ENCODE measurements at places on chromosomes 11 and 22.

DNA sequence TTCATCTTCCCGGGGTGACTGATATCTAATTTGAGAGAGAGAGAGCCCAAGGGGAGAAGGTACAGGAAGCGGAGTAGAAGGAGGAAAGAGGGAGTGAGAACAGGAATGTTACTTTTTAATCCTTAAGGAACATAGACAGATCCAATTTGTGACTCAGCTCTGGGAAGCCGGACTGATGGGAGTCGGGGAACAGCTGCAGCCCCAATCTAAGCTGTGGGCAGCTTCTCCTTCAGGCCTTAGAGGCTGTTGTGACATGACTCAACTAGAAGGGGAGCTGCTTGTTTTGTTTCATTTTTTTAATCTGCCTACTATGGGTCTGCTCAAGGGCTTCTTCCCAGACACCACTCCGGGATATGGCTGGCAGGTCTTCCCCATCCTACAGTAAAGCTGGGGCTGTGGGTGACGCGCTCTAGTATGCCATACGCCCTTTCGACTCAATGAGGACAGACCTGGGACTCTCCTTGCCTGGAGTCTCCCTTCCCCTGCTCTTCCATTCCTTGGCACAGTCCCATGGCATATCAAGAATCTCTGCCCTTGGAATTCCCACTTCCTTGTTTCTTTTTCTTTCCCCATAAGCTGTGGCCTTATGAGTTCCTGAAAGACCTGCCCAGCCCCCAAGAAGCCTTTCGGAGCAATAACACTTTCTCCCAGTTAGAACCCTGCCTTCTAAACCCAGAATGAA is 103.3 kb upstream of the AKIP1 start:
- DNase-seq: peak; percentile 64

DNA sequence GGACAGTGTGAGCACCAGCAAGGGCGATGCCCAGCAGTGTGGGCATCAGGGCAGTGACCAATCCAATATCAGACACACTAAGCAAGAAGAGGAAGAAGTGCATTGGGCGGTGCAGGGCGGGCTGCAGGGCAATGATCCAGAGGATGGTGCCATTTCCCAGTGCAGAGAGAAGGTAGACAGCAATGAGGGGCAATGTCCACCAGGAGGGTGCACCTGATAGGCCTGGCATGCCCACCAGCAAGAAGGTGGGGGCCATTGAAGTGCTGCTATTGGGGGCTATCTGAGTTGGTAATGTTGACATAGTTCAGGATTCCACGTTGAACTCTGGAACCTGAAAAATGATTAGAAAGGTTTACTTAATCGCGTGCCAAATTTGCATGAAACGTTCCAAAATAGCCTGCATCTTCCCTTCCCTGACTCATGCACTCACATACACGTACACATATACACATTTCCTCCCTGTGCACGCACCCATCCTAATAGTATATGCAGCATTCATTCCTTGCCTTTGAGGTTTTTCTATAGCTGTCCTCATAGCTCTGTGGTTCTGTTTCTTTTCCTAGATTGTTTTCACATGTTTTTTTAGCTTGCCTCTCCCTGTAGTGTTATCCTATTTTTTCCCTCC is at the start of gene OR51S1:
OR51S1 (minus strand) TSS at position 301 of the 625 bp plus-strand sequence; CDS start at position 301, 0 bp downstream.
- no peak for DNase-seq

GRCh38 chr11:105975128-105975527 is 46.9 kb downstream of the MSANTD4 start:
- no peak for DNase-seq

GRCh38 chr11:63816166-63816565 is 2.9 kb downstream of the SPINDOC start:
- DNase-seq: no peak

DNA sequence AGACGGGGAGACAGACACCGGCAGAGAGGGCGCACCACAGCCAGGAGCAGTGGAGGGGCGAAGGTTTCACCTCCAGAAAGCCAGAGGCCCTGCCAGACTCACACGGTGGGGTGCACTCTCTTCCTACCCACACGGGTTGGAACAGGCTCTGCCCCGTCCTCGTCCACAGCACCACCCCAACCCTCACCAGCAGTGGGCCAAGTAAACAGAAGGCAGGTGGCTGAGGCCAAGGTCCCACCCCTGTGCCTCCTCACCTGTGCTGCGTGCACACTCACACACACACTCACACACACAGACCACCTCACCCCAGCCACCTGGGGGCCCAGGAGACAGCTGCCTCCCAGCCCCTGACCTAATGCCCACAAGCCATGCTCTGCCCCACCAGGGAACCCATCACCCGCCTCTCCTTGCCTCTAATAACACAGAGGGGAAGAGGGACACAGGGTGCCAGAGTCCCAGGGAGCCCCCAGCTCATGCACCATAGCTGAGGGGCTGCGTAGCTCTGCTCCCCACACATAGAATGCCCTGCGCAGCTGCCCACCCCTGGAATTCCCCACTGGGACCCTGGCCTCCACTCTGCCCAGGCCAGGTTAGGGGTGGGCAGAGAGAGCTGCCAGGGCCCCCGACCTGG is 3.1 kb downstream of the CYB5R3 start:
- DNase-seq: no peak

DNA sequence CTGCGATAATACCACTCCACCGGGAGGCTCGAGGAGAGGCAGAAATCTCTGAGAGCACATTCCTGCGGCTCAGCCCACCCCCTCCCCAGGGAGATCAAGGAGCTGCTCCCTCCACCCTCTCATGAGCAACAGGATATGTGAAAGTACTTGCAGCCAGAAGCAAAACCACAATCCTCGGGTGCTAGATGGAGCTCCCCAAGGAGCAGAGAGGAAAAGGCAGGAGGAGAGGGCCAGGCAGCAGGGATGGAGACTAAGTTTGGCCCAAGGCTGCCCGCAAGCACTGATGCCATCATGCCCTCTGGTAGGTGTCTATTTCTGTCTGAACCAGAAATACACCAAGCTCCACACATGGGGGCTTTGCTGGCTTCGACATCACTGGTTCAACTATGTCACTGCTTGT is 22.3 kb downstream of the VPS37C start:
- no peak for DNase-seq

- no peak for DNase-seq
Observed at GRCh38 chr11:17602105-17603001, 55.3 kb downstream of the OTOG start.

DNA sequence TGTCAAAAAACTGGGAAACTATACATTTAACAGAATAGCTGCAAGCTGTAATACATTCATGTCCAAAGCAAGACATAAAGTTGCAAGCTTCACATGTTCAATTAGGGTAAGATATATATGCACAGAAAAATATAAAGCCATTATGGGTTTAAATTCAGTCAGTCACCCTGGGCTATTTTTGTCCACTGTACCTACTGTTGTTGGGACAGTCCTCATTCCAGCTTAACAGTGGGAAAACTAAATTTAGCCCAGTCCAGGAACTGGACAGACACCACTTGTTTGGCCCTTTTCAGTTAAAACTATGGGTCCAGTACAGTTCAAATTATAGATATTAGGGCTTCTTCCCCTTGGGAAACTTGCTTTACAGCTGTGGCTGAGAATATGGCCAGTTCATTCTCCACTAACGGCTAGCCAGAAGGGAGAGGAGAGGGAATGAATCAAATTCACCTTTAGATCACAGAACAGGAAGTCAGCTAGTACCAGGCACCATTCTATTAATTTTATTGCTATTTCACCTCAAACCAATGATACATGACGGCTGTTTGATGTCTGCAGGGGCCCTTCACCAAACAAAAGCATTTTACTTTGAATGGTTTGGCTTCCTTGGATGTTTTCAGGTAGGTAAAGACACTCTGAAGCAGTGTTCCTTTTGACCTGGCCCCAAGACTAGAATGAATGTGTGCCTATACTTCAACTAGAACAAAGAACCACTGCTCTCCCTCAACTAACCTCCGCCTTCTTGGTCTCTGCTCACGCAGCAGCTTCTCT is 22.2 kb downstream of the ZNF280B start:
- no peak for DNase-seq

GRCh38 chr22:36860821-36861659 is at the start of gene NCF4:
TSS of gene NCF4 (plus strand) at chr22:36861006. CDS start at chr22:36861172, 166 bp downstream.
- DNase-seq: no peak

- no peak for DNase-seq
Observed at GRCh38 chr11:32478277-32478731, 43.0 kb upstream of the WT1 start.

DNA sequence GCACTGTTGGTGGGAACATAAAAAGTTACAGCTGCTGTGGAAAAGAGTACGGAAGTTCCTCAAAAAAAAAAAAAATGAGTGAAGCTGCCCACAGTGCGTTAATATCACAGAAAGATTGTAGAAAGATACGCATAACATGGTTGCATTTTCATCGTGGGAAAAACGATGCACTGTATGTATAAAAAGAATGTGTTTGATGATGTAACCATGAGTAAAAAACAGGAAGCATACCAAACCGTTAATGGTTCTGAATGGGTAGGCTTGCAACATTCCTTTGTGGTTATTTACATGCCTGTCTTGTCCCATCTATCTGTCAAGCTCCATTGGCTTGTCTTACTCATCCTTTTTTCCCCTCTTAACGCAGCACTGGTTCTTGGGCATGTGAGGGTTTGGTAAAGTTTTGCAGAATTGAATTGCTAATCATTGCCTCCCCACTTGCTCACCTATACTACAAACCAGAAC is 33.8 kb upstream of the DKK3 start:
- DNase-seq: peak; percentile 40

DNA sequence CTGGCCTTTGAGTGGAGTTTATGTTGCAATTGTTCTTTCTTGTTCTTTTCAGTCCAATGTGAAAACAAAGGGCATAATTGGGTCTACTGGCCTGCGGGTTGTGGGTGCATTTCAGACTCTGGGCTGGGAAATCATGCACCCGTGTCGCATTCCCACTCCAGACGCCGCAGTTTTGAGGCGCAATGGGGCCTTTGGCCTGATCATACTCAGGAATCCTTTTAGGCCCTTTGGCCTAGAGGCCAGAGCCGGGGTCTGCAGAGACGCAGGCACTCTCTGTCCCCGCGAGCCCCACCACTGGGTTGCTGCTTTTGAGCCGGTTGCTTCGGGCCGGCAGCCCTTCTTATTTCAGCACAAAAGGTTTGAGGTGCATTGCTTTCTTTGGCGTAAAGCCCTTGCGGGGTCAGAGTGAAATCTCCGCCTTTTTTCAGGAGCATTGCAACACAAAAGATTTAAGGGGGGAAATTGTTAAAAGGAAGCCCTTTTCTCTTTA is 48.4 kb upstream of the DBX1 start:
- DNase-seq: no peak

DNA sequence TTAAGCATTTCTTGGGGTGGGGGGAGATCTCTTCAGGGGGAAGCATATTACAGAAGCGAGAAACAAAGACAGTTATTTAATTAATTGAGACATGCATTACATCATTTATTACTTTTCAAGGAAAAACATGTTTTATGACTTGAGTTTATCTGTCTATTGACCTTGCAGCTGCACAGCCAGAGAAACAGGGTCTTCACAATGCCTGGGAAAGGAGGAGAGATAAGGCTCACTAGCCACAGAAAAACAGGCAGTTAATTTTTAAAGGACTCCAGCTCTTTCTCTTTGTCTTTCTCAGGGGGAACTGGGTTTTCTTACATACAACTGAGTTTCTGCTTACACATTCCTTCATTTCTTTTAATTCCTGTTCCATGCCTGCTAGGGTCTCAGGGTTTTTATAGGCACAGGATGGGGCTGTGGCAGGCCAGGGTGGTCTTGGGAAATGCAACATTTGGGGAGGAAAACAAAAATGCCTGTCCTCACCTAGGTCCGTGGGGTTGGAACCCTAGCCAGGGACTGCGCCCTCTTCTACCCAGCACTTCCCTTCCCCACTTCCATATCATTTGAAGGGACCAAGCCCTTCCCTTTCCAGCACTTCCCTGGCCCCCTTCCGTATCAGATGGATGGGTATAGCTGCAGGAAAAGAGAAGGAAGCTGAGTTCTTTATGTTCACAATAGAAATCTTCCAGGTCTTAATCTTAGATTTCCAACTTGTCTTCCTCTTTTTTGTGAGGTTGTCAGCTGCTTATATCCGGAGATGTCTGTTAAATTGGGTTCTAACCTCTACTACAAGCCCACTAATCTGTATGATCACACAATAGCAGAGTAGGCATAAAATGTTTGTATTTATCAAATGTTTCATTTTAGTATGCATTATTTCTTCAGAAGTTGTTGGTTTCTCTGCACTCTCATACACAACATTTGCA is 38.3 kb downstream of the BIRC2 start:
- DNase-seq: no peak

DNA sequence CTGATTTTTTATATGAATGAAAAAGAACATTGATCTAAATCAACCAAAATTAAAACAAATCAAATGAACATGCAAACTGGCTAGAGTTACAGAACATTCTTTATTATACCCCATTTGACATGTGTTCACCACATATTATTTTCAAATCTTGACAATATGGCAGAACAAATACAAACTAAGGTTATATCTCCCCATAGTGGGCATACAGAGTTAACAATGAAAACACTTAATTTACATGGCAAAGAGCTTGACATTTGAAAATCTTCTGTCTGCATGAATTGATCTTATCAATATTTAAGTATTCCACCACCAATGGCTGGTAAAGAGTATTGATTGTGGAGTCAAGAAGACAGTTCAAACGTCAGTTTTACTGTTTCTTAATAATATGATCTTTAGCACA is 197.9 kb upstream of the ANO3 start:
- DNase-seq: no peak

- DNase-seq: no peak
Observed at GRCh38 chr11:34086554-34087283, 18.7 kb upstream of the NAT10 start.

- no peak for DNase-seq
Observed at GRCh38 chr22:48758881-48759875, 1068.5 kb downstream of the BRD1 start.

DNA sequence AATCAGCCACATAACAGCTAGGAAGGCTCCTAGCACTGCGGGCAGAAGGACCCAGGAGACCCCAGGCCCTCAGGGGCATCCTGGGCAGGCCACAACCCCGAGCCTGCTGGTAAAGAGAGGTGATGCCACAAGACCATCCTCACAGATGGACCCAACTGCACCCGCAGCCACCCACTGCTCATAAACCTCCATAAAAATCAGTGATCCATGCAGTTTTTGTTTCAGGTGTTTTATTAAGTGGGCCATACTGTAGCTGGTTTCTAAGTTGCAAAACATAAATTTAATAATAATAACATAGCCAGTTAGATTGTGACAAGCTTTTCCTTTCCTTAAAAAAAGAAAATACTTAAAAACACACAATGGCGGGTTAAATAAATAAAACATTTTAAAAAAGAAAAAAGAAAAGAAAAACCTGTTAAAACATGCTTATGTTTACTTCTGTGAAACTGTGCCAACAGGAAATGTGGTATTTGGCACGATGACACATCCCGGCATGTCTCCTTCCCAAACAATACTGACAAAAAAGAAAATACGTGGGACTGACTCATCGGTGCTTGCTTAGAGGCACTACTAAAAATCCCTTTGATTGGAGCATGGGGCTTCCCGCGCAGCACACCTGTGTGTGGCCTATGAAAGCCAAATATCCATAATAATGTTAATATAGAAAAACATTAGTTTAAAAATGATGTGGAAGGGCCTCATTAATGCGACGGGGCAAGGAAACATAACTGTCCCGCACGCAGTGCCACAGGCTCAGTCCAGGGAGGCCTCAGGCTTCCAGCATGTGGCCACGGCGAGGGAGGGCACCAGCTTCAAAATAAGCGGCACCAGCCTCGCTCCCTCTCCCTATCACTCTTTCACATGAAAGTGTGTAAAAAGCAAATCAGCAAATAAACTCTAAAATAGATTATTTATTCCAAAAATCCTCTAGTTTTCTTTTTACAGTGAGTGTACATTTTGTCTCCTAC is 47.5 kb upstream of the SCUBE2 start:
- peak; percentile 81 for DNase-seq
